Progenitor cell of endocrine pancreas (in vitro differentiated cells): ENCODE measurements at places on chromosomes 4 and X.

- no peak for DNase-seq
Observed at GRCh38 chrX:45479196-45479834, 278.6 kb upstream of the DIPK2B start.

DNA sequence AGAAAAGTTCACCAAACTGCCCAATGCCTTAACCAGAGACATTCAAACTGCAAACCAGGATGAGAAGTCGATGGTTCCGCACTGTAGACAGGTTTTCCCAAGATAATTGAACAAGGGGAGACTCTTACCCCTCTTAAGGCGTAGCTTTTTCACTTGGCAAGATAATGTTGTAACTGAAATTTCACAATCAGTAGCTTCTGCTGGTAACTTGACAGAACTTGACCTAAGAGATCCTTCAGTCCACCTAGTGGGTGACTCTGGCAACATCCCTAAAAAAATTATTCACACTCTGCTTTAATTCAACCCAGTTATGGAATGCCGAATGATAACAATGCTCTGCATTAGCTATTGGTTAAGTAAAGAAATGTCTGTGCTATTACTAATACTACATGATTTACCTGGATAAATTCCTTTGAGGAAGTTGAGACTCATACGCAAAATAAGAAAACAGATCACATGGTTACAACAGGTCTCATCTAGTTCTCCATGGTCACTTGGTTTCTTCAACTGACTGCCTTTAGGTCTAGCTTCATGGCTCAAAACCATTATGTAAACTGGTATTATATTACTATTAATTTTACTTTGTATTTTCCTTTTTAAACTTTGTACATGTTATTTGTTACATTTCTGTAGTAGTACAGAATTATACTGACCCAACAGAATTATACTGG, 9.1 kb downstream of the ELF2 start:
- DNase-seq, result no peak

DNA sequence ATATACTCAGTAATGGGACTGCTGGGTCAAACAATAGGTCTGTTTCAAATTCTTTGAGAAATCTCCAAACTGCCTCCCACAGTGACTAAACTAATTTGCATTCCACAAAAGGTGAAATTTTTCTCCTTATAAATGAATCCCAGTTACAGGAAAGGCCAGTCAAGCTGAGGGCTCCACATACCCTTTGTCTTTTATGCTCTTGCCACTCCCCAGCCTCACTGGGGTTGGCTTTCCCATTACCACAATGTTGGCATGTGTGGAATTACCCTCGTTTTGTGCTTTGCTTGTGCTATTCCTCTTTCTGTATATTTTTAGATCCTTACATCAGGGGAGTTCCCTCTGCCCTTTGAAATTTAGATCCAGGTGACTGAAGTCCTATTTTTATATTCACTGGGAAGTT, 220.2 kb upstream of the LCORL start:
- DNase-seq, result no peak

DNA sequence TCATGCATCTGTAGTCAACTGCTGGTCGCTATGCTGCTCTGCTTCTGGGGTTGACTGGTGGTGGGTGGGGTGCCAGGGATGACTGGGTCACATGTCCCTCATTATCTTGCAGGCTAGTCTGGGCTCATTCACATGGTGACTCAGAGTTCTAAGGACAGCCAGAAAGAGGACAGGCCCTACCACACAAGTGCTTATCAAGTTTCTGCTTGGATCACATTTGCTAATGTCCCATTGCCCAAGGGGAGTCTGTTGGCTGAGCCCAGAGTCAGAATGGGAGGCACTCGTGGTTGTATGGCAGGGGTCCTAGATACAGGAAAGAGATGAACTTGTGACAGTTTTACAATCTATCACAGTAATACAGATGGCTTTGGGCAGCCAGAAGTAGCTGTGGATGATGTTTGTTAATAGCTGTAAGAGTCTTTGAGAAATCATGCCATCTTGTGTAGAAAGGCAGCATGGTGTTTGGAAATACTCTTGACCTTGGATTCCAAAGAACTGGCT, 221.3 kb downstream of the GPAT3 start:
- DNase-seq, result no peak

GRCh38 chr4:114595921-114596320, 2.7 kb upstream of the UGT8 start:
- no peak for DNase-seq

GRCh38 chrX:14618177-14618965, 89.0 kb downstream of the GLRA2 start:
- no peak for DNase-seq

DNA sequence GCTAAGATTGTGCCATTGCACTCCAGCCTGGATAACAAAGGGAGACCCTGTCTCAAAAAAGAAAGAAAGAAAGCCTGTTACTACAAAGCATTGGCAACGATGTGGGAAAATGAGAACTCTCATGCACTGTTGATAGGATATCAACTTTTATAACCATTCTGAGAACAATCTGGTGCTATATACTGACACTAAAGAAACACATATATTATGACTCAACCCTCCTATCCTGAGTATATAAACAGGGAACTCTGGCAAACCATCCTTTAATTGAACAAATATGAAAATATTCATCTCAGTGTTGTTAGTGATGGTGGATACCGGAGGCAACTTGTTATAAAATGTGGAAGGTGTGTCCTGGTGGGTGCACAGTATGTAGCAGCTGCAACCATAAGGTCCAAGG, 53.0 kb upstream of the SOD3 start:
- no peak for DNase-seq

DNA sequence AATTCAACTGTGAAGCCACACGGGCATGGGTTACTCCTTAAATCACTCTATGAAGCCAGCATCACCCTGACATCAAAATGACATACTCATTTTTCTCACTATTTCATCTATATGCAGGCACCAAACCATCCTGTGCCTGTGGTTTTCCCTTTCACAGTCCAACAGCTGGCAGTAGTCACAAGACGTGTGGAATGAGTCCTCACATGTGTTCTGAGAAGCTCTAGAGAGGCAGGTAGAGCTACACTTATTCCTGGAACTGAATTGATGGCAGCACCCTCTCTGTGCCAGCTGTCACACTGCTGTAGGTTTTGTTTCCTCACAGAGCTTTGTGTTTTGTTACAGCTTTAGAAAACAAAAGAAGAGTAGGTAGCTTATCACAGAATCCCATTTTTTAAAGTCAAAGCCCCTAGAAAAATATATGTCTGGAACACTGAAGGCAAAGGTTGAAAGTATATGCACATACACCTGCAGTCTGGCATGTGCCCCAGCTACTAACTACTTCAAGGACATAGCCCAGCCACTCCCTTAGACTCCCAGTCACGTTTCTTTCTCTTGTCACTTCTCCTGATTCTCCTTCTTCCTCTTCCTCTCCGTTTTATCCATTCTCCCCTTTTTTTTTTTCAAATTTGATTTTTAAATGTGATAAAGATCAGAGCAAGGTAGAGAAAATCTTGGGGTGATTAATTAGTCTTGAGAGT, 107.1 kb downstream of the ANXA10 start:
- DNase-seq, result no peak

DNA sequence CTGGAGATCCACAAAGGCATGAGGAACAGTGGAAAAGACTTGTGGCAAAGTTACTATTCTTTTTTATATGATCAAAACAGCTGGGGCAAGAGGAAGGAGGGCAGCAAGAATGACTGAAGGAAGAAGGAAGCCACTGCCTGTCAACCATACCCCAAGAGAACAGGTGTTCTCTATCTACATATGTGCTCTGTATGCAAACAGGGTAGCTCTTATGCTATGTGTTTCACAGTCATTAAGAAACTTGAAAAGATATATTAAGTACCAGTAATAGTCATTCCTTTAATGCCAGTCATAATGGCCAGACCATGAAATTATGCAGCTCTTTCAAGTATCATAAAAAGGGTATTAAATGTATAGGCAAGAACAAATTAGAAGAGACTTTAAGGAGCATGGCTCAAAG, 363.9 kb downstream of the KLHL13 start:
- no peak for DNase-seq
